ENCODE measurements at places on chromosomes 3 and 15. TPM values are rescaled to one million over a fixed set of nuclear protein-coding genes. Genes with fewer than 3 reads are reported as not detected.

Gene SST
- not detected for total RNA-seq

Gene PIGZ
- 3.4 TPM for total RNA-seq

Gene EFCAB12
- total RNA-seq, result 0.03 TPM

Gene ILDR1
- total RNA-seq, result not detected

Gene TMEM40
- not detected for total RNA-seq

Gene RYK
- total RNA-seq, result 119 TPM

Gene FANCD2
- 3.1 TPM for total RNA-seq

Gene PEX5L
- 5.6 TPM for total RNA-seq

Gene PAQR5
- total RNA-seq, result 0.03 TPM

Gene CAPN3
- total RNA-seq, result 1.6 TPM

Gene POLQ
- total RNA-seq, result 1.3 TPM

Gene CCNB2
- 11.1 TPM for total RNA-seq

Gene DPPA4
- under 0.01 TPM for total RNA-seq

Gene WDR49
- 0.56 TPM for total RNA-seq

Gene SLC27A2
- total RNA-seq, result 0.26 TPM

Gene SLC28A1
- not detected for total RNA-seq

Gene CTXN2
- total RNA-seq, result not detected

Gene SCG5
- 29.6 TPM for total RNA-seq

Gene CMTM8
- 0.78 TPM for total RNA-seq

Gene PLA2G4D
- total RNA-seq, result not detected
